ENCODE measurements at places on chromosomes 16 and 17.

- DNase-seq: no peak
Measured at GRCh38 chr16:4372001-4372577, 441 bp downstream of the VASN start.

GRCh38 chr17:4293572-4293971 lies 29.8 kb upstream of the ANKFY1 start:
- DNase-seq: no peak

GRCh38 chr17:32264140-32264799 lies 1.4 kb upstream of the RHBDL3 start:
- DNase-seq: no peak

DNA sequence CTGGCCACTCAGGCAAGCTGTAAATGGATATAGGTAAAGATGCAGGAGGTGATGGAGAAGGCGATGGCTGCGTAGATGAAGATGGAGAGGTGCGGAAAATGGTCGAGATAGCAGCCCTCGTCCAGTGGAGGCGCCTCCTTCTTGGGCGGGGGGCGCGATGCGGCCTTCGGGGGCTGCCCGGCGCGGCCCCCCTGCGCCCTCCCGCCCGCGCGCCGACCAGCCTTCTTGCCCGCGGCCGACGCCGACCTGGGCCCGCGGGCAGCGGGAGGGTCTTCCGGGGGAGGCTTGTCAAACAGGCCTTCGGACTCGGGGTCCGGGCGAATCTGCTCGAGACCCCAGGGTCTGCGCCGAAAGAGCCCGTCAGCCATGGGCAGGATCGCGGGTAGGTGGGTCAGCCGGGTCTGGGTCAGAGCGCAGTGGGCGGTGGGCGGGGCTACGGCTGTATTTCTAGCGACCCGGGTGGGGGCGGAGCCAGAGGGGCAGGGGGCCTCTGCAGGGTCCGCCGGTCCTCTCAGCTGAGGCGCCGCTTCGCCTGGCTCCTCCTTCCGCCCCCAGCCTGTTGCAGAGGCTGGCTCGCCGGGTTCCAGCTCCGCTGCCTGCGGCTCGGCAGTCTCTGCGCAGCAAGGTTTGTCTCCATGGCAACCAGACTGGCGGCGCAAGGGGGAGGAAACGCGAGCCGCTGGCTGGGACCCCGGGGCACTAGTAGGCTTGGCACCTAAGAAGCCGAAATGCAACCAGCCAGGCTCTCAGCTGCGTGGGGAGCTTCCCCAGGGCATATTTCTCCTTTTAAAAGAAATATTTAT lies 14.4 kb downstream of the MIS12 start:
- peak; percentile 96 for DNase-seq

GRCh38 chr17:50207315-50207714 lies 5.9 kb upstream of the COL1A1 start:
- no peak for DNase-seq

GRCh38 chr17:42270596-42270995 lies 5.6 kb downstream of the STAT5B start:
- no peak for DNase-seq

GRCh38 chr17:82963104-82963950 lies 116.1 kb upstream of the METRNL start:
- peak; percentile 93 for DNase-seq

DNA sequence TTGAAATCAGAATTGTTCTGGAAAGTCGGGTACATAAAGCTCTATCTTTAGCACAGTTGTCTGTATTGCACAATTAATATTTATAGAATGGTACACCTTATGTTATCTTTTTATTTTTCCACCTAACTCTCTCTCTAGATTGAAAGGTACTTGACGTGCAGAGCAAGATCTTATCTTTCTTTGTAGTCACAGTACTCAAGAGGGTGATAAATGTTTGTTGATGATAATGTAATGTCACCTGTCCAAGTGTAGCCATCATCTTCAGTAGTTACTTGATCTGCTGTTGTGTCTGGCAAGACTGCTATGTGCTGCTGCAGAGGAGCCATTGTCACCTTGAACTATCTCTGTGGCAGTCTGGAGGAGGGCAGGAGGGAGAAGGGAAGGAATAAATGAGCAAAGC lies 5.3 kb downstream of the HMOX2 start:
- DNase-seq: no peak

DNA sequence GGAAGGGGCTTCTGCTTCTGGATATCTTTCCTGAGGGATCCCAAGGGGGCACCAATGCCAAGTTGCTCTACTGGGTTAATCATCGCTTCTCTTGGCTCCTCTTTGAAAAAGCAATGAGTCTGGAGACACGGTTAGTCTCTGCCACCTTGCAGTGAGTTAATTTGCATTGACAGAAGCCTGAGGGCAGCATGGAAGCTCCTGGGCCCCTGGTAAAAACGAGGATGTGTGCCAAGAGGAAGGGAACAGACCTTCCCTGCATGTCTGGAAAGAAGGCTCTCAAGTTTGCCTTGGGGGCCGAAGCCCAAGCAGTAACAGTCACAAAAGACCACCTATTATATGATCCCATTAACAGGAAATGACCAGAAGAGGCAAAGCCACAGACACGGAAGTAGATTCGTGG lies 86.7 kb downstream of the IRX5 start:
- no peak for DNase-seq

- DNase-seq: peak; percentile 17
Measured at GRCh38 chr16:83143788-83144187, 517.0 kb downstream of the CDH13 start.

DNA sequence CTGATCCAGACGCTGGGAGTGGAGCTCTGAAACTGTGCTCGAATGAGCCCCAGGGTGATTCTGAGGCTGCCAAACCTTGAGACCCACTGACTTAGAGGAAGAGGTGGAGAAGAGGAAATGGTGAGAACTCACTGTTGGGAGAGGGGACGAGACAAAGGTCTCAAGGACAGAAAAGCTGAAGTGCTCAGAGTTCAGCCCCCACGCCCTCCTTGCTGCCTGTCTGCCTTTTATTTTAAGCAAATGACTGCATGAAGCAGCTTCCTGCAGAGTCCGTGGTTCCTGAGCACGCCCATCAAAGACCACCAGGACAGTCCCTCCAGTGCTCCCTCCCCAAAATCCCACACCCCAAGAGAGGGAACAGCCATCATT lies 20.4 kb downstream of the COTL1 start:
- no peak for DNase-seq

DNA sequence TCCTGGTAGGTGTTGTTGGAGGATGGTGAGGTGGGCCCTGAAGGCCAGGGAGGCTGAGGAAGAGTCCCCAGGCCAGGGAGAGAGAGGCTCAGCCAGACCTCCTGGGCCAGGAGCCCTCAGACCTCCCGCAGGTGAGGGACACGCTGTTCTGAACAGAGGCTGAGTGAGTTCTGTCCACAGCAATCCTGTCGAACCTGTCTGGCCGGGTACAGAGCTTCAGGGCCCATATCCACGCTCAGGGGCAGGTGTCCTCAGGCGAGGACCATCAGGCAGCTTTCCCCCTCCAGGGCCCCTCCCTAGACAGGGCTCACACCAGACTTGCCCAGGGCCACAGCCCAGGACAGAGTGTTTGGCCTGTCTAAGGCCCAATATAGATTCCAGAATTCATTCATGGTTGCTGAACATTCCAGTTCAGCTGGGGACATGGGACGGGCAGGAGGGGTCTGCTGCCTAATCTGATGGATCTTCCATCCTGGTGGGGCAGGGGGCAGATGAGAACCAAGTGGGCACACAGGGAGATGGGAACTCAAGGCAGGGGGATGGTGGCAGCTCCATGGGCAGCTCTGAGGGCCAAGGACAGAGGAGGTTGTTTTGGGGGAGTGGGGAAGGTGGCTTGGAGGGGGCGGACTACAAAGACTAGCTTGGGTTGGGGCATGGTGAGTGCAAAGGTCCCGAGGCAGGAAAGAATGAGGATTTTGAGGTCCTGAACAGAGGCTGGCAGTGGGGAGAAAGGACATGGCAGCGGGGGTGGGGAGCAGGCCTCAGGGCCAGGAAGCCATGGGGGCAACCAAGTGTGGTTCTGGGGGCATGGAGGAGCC lies 23.4 kb upstream of the MPRIP start:
- no peak for DNase-seq

DNA sequence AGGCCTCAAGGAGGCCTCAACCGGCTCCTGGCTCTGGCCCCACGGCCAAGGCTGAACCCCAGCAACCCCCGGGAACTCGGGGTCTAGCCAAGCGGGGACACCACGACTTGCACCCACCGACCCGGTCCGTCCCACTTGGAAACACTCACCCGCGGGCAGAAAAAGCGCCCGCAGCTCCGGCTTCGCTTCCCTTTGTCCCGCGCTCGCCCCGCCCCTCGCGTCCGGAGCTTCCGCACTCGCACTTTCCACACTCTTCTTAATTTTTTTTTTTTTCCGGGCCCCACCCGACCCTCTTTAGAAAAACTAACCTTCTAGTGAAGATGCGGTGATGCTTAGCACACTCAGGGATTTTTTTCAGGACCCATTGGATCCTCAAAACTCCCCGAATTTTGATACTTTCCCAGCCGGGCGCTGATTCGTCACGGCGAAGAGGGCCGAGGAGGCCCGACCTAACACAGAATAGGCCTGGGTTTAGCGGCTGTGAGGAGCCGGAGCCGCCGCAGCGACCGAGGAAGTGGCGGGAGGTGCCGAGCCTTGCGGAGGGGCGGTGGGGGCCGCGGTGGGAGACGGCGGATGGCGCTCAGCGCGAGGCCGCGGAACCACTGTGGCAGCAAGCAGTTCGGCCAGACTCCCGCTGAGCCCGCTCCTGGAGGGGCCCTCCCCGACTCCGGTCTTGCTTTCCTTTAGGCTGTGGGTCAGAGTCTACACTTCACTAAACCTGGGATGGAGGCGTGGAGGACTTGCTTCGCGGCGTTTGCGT lies at the start of gene SMARCE1:
Gene SMARCE1 (minus strand): TSS at position 195 of the 760 bp plus-strand sequence. CDS start 2,016 bp downstream, outside the sequence.
- DNase-seq: peak; percentile 84

GRCh38 chr17:11682646-11683045 lies 84.4 kb downstream of the DNAH9 start:
- no peak for DNase-seq

- DNase-seq: no peak
Measured at GRCh38 chr17:2621241-2621640, 27.8 kb downstream of the PAFAH1B1 start.

DNA sequence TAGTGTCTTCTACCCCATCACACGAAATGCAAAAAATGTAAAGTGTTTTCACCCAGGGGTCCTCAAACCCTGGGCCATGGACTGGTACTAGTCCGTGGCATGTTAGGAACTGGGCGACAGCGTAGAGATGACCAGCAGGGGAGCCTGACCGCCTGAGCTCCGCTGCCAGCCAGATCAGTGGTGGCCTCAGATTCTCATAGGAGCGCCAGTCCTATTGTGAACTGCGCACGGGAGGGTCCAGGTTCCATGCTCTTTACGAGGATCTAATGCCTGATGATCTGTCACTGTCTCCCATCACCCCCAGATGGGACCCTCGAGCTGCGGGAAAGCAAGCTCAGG lies 4.5 kb downstream of the SCARF1 start:
- no peak for DNase-seq

- DNase-seq: no peak
Measured at GRCh38 chr17:59254742-59255141, 34.4 kb downstream of the GDPD1 start.

GRCh38 chr17:19247473-19247872 lies 10.3 kb downstream of the EPN2 start:
- DNase-seq: no peak

GRCh38 chr16:14307527-14308367 lies 236.6 kb downstream of the MRTFB start:
- DNase-seq: peak; percentile 62

DNA sequence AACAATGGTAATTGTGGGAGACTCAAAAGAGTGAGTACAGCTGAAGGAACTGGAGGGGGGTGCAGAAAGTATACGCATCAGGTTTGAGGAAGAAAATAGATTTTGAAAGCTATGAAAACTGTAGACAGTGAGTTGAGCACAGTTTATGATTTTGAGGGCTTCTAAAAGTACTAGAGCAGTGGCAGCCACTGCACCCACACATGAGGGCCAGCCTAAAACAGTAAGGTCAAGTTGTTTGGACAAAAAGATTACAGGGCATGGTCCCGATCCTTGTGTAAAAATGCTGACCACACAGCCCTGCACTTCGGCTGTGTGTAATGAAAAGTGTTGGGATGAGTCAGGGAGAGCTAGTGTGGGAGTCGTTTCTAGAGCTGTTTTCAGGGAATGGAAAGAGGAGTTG lies 2282.1 kb downstream of the TP53TG3F start:
- no peak for DNase-seq

DNA sequence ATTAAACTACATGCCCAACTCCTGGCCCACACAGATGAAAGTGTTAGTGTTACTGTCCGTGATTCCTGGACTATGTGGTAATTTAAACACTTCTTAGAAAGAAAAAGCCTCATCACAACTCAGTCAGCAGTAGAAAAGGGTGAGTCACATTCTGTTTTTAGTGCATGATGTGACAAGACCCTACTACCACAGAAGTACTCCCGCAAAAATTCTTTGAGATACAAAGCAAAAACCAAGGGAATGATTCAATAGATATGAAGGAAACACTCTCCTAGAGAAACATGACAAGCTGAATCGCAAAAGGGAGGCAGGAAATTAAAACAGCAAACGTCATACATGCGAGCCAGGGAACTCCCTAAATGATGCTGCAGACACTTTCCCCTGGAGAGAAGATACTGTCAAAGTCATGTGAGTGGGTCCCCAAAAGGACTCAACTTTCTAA lies 14.4 kb downstream of the SNN start:
- peak; percentile 85 for DNase-seq
